ENCODE measurements at places on chromosomes 5 and 9.

GRCh38 chr5:100576217-100576751 lies 41.1 kb downstream of the FAM174A start:
- no peak for DNase-seq

DNA sequence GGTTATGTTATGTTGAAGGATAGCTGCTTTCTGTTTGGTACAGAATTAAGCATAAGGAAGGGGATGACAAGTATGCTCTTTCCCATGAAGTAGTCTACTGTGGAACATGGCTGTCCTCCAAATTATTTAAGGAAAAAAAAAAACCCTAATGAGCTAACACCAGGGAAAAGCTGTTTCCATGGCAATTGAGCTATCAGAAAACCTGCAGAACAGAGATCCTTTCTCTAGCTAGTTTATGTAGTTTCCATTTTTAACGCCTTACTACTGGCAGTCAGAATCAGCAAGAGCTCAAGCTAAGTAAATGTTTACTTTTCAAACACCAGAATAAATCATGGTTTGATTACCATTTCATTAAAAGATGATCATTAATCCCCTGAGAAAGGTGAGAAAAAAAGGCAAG lies 287.4 kb upstream of the TARS1 start:
- no peak for DNase-seq

DNA sequence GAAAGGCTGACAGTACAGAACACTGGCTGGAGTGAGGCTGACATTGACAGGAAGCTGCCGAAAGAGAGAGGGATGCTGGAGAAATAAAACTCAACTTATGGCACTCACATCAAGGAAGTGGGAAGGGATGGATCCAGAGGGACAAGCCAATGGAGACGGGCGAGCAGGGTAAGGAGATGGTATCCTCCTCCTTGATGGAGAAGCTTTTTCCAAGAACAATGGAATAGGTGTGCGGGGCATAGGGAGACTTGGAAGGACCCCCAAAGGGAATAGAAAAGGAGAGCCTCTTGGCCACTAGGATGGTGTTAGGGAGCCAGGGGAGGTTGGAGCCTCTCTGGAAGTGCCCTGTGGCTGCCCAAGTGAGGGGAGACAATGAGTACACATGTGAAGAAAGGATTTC lies 58.4 kb upstream of the GRHPR start:
- no peak for DNase-seq

DNA sequence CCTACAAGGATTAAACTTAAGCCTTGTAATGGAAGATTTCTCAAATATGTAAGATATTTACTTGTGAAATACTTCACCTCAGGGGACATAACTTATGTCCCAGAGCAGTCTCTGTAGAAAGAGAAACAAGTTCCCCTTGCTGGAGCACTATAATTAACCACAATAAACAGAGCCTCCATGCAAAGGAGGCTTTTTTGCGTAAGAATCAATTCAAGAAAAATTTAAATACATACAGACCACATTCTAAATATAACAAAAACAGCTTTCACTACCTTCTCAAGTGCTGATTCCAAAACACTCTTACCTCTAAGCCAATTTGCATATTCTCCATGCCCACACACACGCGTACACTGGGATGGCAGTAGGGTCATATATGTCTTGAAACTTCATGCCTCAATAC lies 30.7 kb upstream of the CCNB1 start:
- DNase-seq = no peak

DNA sequence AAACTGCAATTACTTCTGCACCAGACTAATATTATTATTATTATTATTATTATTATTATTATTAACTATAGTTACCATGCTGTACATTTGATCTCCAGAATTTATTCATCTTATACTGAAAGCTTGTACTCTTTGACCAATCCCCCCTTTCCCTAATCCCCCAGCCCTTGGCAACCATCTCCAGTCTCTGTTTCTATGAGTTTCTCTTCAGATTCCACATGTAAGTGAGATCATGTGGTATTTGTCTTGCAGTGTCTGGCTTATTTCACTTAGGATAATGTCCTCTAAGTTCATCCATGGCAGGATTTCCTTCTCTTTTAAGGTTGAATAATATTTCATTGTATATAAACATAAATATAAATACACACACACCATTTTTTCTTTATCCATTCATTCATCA lies 287.0 kb upstream of the DAB2 start:
- DNase-seq = no peak

DNA sequence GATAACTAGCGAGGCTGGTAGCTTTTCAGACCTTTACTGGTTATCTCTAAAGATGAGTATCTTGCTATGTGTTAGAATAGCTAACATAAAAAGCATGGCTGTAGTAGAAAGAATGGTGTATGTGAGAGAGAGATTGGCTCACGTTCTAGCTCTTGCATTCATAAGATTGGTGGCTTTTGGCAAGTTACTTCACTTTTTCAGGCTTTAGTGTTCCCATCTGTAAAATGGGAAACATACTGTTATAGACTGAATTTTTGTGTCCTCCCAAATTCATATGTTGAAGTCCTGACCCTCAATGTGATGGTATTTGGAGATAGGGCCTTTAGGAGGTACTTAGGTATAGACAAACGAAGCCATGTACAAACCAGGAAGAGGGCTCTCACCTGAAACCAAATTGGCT lies 302.4 kb upstream of the KLF4 start:
- DNase-seq = no peak

- no peak for DNase-seq
Observed at GRCh38 chr5:172141949-172142319, 46.1 kb downstream of the STK10 start.

- no peak for DNase-seq
Observed at GRCh38 chr5:93578813-93579691, 2.0 kb downstream of the NR2F1-AS1 start.

GRCh38 chr5:159821461-159821940 lies 94.8 kb upstream of the ADRA1B start:
- DNase-seq = no peak

GRCh38 chr5:107368615-107369014 lies 302.1 kb downstream of the EFNA5 start:
- DNase-seq = no peak

GRCh38 chr9:82570226-82570625 lies 492.7 kb downstream of the RASEF start:
- no peak for DNase-seq

GRCh38 chr5:87389296-87390034 lies 23.3 kb downstream of the CCNH start:
- no peak for DNase-seq

- DNase-seq = no peak
Observed at GRCh38 chr9:122370869-122371755, at the start of gene PTGS1. Gene PTGS1, plus strand, starts transcription at chr9:122371024. Its CDS starts 61 bp downstream, at chr9:122371085.

Data from HEK293T (cell line).